ENCODE measurements at places on chromosomes 12 and 14.

DNA sequence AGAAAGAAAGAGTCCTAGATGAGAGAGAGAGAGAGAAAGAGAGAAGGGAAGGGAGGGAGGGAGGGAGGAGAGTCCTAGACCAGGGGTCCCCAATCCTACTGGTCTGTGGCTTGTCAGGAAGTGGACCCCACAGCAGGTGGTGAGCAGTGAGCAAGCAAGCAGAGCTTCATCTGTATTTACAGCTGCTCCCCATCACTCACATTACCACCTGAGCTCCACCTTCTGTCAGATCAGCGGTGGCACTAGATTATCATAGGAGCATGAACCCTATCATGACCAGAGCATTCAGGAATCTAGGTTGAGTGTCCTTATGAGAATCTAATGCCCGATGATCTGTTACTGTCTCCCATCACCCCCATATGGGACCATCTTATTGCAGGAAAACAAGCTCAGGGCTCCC, 39.2 kb upstream of the AMN1 start:
- no peak for DNase-seq

GRCh38 chr14:99282261-99283050, 10.5 kb upstream of the BCL11B start:
- DNase-seq = no peak

- no peak for DNase-seq
Measured at GRCh38 chr14:36019126-36019525, 157.4 kb downstream of the PTCSC3 start.

- no peak for DNase-seq
Measured at GRCh38 chr12:124148481-124149273, 146.2 kb upstream of the RFLNA start.

DNA sequence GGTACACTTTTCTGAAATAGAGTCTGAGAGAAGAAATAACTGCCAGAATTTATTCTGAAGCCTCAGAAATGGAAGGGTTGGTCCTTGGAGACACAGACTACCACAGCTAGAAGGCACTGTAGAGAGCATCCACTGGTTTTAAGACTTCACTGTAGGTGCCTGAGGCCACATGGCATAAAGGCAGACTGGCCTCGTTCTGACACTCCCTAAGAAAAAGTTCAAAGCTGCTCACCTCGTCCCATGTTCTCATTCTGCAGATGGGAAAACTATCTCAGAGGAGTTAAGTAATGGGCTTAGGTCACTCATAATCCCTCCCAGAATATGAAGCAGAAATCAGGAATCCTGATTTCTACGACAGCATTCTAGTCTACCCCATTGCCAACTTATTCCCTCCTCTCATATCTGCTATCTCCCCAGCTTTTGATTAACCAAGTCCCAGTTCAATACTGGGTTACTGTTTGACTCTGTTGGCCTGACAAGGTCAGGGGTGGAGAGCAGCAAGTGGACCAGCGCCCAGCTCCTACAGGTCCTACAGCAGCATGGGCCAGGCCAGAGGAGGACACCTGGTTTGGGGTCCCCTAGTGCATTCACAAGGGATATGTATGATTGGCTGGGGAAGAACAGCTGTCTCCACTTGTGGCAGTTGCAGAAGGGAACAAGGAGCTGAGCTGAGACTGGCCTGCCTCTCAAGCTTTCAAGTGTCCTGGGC, 3.7 kb downstream of the ITGA5 start:
- no peak for DNase-seq

DNA sequence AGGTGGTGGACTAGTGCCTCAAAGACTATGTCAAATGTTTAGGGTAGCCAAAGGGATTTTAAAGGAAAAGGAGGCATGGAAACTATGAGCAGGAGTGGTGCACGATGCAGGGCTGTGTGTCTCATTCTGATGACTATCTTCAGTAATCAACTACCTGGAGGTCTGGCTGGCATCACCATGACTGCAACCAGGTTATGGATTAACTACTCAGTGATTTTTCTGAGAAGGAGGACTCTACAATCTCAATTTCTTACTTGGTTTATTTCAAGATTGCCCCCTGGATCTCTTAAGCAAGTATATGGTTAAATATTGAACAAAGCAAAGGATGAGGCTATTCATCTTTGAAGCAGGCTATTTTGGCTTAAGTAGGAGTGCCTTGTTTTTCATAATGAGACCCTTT, 19.2 kb upstream of the EDDM3A start:
- no peak for DNase-seq

DNA sequence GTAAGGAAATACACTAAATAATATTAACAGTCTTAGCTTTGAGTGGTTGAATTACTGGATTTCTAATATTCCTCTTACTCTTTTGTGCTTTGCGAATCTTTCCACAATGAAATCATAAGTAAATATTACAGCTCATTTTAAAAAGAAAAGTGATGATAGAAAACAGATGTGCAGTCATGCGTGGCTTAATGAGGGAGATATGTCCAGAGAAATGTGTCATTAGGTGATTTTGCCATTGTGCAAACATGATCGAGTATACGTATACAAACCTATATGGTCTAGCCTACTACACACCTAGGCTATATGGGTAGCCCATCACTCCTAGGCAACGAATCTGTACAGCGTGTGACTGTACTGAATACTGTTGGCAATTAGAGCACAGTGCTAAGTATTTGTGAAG, 59.3 kb downstream of the SLC15A5 start:
- no peak for DNase-seq

- DNase-seq = no peak
Measured at GRCh38 chr12:87768501-87769287, 260.5 kb downstream of the C12orf50 start.

DNA sequence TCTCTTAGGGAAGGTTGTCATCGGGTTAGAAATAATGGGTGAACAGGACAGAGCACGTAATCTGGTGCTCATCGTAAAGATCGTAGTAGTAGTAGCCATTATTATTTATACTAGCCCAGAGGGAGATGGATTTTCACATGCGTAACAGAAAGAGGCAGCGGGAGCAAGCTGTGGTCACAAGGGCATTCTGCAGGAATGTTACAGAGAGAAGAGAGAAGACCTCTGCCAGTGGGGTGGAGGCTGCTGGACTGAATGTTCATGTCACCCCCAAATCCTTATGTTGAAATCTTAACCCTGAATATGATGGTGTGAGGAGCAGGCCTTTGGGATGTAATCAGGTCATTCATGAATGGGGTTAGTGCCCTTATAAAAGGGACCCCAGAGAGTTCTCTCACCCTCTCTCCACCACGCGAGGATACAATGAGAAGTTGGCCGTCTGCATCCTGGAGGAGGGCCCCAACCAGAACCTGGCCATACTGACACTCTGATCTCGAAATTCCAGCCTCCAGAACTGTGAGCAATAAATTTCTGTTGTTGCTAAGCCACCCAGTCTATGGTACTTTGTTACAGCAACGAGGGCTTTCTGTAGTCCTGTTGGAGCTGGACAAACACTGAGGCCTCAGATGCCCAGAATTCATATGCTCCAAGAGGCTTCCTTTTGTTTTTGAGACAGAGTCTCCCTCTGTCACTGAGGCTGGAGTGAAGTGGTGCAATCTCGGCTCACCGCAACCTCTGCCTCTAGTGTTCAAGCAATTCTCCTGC, 131.2 kb upstream of the MED13L start:
- no peak for DNase-seq

DNA sequence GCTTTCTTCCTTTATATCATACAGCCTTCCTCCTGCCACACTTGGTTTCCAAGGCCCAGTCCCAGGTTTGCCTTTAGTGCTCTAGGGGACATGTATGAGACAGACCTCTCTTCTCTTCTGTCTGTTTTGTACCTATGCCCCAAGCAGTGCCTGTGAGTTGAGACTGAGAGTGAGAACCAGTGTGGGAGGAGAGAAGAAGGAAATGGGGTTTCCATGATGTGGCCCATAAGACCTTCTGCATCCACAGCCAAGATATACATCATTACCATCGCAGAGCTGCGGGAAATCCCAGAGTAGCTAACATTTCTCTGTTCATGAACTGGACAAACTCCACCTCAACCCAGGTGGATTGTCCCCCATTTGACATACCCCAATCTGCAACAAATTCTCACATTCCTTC, 2.8 kb downstream of the TESPA1 start:
- DNase-seq = no peak

All from prostate gland (tissue), 2 donors.